ENCODE measurements at places on chromosomes 7 and 10.

DNA sequence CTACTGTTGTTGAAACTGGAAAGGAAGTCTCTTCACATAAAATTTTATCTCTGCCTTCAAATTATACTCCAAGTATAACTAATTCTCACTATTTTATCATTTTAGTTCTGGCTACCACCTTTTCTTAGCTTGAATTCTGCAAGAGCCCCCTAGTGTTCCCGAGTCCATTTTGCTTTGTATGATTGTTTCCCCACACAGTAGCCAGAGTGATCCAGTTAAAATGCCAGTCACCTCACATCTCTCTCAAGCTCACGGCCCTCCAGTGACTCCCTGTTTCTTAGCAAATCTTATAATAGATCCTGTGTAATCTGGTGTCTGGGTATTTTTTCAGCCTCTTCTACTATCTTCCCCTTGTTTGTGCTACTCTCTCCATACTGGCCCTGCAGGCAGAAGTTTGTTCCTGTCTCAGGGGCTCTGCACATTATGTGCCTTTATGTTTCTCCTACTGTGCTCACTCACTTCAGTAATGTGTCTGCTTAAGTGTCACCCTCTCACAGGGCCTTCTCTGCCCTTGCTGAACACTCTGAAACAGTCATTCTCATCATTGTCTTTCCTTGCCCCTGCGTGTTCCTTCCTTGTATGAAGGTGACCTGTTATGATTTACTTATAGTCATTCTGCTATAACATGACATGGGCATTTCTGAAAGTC, 8.9 kb downstream of the WAC start:
- DNase-seq = no peak

- peak; percentile 68 for DNase-seq
These were observed 1.5 kb downstream of the STX1A start for GRCh38 chr7:73717991-73718405.

GRCh38 chr7:26705567-26705966, 158.8 kb downstream of the SKAP2 start:
- DNase-seq = peak; percentile 88

DNA sequence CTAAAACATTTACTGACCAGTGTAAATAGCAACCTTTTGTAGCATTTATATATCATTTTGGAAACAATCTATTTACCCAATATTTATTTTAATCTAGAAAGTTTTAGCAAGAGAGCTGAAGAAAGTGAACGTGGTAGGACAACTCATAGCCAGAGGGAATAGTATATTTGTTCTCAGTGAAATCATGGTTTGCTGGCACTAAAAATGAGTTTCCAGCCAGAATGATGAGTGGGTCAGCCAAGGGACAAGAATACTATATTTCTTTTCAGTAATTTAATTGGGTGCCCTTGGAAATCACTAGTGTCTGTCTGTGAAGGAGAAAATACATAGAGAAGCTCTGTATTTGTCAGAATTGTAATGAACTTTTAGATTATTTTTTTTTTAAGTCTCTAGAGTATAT, 74.9 kb downstream of the MINPP1 start:
- peak; percentile 45 for DNase-seq

DNA sequence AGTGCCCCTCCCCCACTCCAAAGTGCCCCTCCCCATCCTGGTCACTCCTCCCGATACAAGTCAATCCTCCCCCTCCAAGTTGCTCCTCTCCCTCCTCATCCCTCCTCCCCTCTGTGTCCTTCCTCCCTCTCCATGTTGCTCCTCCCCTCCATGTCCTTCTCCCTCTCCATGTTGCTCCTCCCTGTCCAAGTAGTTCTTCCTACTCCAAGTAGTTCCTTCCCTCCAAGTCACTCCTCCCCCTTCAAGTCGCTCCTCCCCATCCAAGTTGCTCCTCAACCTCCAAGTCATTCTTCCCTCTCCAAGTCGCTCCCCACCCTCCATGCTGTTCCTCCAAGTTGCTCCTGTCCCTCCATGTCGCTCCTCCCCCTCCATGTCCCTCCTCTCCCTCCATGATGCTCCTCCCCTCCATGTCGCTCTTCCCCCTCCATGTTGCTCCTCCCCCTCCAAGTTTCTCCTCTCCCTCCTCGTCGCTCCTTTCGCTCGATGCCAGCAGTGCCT, 8.6 kb upstream of the WBP1L start:
- no peak for DNase-seq

- no peak for DNase-seq
These were observed 33.2 kb downstream of the PITRM1 start for GRCh38 chr10:3139216-3139910.

DNA sequence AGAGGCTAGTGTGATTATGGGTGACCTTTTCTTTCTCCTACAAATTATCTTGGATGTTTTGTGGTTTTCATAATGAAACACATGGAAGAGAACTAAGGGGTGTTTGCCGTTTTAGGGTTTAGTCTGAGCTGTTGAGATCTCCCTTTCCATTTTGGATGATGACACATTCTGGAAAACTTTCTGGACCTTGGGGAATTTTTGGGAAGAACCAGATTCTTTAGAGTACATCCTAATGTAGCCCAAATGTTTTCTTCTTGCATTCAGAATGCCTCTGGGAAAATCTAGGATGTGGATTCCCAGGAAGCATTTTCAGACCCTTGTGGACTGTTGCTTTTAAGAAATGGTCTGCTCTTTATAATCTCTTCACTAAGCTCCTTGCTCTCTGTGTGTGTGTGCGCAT, 165.7 kb downstream of the SORCS3 start:
- DNase-seq = no peak

- DNase-seq = no peak
These were observed 25.8 kb downstream of the AKR1E2 start for GRCh38 chr10:4851846-4852245.

GRCh38 chr7:1886361-1887064, 216.4 kb downstream of the ELFN1 start:
- no peak for DNase-seq

DNA sequence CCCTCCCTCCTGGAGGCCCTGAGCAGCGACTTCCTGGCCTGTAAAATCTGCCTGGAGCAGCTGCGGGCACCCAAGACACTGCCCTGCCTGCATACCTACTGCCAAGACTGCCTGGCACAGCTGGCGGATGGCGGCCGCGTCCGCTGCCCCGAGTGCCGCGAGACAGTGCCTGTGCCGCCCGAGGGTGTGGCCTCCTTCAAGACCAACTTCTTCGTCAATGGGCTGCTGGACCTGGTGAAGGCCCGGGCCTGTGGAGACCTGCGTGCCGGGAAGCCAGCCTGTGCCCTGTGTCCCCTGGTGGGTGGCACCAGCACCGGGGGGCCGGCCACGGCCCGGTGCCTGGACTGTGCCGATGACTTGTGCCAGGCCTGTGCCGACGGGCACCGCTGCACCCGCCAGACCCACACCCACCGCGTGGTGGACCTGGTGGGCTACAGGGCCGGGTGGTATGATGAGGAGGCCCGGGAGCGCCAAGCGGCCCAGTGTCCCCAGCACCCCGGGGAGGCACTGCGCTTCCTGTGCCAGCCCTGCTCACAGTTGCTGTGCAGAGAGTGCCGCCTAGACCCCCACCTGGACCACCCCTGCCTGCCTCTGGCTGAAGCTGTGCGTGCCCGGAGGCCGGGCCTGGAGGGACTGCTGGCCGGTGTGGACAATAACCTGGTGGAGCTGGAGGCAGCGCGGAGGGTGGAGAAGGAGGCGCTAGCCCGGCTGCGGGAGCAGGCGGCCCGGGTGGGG, 2.2 kb downstream of the TRIM56 start:
- DNase-seq = no peak

DNA sequence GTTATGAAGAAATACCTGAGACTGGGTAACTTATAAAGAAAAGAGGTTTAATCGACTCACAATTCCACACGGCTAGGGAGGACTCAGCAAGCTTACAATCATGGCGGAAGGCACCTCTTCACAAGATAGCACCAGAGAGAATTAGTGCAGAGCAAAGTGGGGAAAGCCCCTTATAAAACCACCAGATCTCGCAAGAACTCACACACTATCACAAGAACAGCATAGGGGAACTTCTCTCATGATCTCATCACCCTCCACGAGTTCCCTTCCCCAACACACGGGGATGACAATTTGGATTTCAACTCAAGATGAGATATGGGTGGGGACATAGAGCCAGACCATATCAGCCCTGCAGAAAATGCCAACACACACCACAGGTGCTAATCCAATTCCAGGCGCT, 218.7 kb downstream of the PARD3 start:
- no peak for DNase-seq

GRCh38 chr7:54483523-54483922, 58.7 kb upstream of the VSTM2A start:
- no peak for DNase-seq

DNA sequence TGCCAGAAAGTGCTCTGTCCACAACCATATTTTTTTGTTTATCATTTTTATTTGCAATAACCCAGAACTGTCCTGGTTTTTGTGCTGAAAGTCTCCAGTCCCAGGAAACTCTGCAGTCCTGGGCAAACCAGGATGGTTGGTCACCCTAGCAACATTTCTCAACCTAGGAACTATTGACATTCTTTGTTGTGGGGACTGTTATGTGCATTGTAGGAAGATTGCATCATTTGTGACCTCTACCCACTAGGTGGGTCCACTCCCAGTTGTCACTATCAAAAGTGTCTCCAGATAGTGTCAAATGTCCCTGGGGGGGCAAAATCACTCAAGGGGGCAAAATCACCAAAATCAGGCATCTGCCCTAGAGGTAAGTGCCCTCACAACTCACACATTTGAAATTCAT, 14.0 kb upstream of the SRI start:
- no peak for DNase-seq

- DNase-seq = no peak
These were observed 873.9 kb upstream of the MBL2 start for GRCh38 chr10:53646525-53646924.

GRCh38 chr7:17186745-17187530, 111.5 kb upstream of the AHR start:
- DNase-seq = no peak

DNA sequence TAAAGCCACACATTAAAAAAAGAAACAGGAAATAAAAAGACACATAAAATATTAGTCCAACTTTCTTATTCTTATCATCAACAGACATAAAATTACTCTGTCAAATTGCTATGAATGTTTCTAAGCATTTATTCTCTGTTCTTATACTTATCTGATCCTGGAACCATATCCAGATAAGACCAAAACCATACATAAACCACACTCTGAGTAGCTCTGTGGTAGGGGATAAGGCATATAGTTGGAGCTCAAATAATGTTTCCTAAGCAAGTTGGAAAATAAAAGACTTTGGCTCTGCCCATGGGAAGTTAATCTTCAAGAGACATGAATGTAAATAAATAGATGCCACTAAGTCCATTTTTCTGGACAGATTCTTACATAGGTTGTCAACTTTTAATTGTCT, 103.1 kb upstream of the PLXDC2 start:
- peak; percentile 9 for DNase-seq

DNA sequence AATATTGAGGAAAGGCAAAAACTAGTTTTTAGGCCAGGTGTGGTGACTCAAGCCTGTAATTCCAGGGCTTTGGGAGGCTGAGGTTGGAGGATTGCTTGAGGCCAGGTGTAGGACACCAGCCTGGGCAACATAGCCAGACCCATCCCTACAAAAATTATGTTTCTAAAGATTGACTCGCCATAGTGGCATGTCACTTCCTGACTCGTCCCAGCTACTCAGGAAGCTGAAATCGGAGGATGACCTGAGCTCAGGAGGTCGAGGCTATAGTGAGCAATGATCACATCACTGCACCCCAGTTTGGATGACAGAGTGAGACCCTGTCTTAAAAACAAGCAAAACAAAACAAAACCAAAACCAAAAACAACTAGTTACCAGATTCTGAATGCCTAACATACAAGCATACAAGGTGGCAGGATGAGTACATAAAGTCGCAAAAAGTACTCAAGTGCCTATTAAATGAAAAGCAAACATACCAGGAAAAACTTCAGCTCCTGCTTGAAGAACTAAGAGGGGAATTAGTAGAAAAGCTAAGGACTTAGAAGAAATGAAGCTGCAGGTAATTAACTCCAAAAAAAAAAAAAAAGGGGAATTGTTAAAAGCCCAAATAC, 14.1 kb downstream of the ZNF398 start:
- no peak for DNase-seq

DNA sequence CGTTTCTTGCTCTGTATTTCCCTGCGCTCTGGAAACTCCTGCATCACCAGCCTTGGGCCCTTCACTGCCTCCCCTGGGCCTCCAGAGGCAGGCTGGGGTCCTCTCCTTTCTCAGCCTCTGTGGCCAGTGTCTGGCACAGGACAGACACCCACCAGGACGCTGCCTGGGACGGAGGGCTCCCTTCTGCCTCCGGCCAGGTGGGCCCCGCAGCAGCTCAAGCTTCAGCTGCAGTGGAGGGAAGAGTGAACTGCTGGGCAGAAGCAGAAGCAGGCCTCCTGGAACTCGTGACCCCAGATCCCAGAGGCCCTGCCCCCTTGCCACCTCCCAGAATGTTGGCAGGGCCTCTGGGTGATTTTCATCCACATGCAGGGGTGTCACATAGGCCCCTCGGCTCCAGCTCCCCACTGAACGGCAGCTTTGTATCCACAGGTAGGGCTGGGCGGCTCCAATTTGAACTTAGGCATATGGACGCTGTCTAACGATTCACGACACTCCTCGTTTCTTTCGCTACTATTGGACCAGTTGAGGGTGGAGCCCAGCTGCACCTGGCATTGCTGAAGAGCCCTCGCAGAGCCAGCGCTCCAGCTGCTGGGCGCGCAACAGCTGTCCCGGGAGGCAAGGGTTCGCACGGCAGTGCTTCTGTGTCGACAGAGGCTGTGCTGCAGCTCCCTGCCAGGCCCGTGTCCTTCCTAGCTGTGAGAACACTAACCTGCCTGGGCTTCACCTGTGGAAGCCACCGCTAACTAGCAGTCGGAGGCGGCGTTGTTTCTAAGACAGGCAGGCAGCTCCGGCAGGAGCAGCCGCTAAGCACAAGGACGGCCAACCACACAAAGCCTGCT, 18.4 kb upstream of the GPR146 start:
- DNase-seq = no peak

GRCh38 chr10:123552760-123553554, 113.2 kb upstream of the GPR26 start:
- no peak for DNase-seq

GRCh38 chr10:72260976-72261783, 12.5 kb upstream of the DDIT4 start:
- peak; percentile 81 for DNase-seq

DNA sequence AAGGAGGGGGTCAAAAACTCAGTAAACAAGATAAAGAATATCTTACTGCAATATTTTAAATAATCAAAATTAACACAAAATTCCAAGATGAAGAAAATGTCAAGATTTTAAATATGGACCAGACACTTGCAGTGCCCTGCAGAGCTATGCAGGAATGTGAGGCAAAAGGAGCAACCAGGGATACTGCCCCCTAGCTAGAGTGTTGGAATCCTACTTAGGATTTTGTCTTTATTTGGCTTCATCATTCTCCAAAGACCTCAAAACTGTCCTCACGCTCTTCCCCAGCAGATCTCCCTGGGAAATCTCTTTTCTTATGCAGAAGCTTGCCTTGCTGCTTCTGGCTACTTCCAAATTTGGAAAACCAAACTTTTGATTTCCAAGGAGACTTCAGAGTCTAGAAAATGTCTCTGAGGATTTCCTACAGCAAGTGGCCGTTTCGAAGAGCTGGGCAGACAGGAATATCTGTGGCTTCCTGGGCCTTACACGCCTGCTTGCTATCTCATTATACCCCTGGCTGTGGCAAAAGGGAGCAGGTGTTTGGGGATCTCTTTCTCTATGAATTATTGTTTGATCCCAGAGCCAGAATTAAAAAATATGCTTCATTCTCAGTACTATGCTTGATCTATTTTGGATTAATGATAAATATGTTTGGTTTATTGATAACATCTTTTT, 232.2 kb upstream of the BMPER start:
- DNase-seq = no peak

All from cardiac fibroblast (primary cell).